T-helper 17 cell (primary cell): ENCODE measurements at places on chromosomes 11 and 22.

DNA sequence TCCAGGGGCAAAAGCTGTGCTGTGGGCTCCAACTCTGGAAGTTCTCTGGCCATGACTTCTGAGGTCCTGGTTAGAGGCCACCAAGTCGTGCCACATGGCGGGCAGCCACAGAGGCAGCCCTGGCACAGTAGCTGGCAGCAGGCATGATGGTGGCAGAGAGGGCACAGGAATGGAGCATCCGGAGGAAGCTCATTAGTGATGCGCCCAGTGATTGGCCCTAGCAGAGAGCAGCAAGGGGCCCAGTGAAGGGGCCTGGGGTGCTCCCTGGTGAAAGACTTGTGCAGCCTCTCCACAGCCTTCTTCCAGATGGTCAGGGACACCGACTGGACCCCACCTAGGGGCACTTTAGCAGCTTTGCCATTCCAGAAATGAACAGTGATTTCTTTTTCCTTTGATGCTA is 7.0 kb downstream of the C11orf16 start:
- no peak for DNase-seq

DNA sequence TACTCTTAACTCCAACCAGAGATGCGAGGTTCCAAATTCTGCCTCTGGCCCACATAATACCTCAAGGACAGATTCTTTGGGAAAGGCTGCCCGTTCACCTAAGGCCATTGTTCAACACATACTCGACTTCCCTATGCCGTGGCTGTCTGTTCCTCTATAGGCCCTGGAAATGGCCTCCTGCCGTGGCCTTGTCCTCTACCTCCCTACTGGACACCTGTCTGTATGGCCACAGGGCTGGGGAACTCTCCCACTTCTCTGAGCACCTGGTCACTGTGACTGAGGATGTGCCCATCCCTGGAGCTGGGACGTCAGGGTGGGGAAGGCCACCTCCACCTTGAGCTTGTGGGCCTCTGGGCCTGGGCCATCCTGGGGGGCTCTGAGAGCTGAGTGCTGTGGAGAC is 340.5 kb upstream of the B3GAT1 start:
- DNase-seq = no peak

- DNase-seq = no peak
These were observed 2.8 kb upstream of the OR51E2 start for GRCh38 chr11:4700436-4700820.

- DNase-seq = peak; percentile 67
These were observed at the start of gene MAFF for GRCh38 chr22:38201711-38202436. MAFF (plus strand) TSS chr22:38201994; CDS start chr22:38213854, 11,860 bp downstream.
